ENCODE measurements at places on chromosomes 12 and 14. TPM values are rescaled to one million over a fixed set of nuclear protein-coding genes. Genes with fewer than 3 reads are reported as not detected.

SERPINA12 gene
- not detected for polyA plus RNA-seq

COX8C gene
- not detected for polyA plus RNA-seq

SMIM41 gene
- 0.12 TPM for polyA plus RNA-seq

C12orf75 gene
- polyA plus RNA-seq, result 15.3 TPM

KCNC2 gene
- polyA plus RNA-seq, result not detected

NOS1 gene
- polyA plus RNA-seq, result not detected

SPIC gene
- polyA plus RNA-seq, result not detected

SIX6 gene
- polyA plus RNA-seq, result not detected

CCNT1 gene
- 35.2 TPM for polyA plus RNA-seq

ASB2 gene
- 2.5 TPM for polyA plus RNA-seq

POTEG gene
- polyA plus RNA-seq, result 0.24 TPM

KRT6C gene
- not detected for polyA plus RNA-seq

C12orf50 gene
- polyA plus RNA-seq, result 0.07 TPM

TRPV4 gene
- not detected for polyA plus RNA-seq

KRT75 gene
- not detected for polyA plus RNA-seq

SCNN1A gene
- polyA plus RNA-seq, result not detected

PIANP gene
- 0.23 TPM for polyA plus RNA-seq

SDSL gene
- polyA plus RNA-seq, result not detected

LRRIQ1 gene
- polyA plus RNA-seq, result not detected

KRT5 gene
- polyA plus RNA-seq, result not detected

RFX4 gene
- not detected for polyA plus RNA-seq

IAPP gene
- not detected for polyA plus RNA-seq

GIT2 gene
- 75.2 TPM for polyA plus RNA-seq

ZNF384 gene
- 83.4 TPM for polyA plus RNA-seq

TOMM20L gene
- polyA plus RNA-seq, result not detected

GPRC5D gene
- polyA plus RNA-seq, result 6.4 TPM

GLI1 gene
- polyA plus RNA-seq, result 5.4 TPM

CLECL1 gene
- polyA plus RNA-seq, result 18.5 TPM
